Breast epithelium (tissue), 4 donors: ENCODE measurements at places on chromosomes 2 and 18.
A peak's percentile ranks its signal among the peaks of the same experiment; 100 is the strongest.

DNA sequence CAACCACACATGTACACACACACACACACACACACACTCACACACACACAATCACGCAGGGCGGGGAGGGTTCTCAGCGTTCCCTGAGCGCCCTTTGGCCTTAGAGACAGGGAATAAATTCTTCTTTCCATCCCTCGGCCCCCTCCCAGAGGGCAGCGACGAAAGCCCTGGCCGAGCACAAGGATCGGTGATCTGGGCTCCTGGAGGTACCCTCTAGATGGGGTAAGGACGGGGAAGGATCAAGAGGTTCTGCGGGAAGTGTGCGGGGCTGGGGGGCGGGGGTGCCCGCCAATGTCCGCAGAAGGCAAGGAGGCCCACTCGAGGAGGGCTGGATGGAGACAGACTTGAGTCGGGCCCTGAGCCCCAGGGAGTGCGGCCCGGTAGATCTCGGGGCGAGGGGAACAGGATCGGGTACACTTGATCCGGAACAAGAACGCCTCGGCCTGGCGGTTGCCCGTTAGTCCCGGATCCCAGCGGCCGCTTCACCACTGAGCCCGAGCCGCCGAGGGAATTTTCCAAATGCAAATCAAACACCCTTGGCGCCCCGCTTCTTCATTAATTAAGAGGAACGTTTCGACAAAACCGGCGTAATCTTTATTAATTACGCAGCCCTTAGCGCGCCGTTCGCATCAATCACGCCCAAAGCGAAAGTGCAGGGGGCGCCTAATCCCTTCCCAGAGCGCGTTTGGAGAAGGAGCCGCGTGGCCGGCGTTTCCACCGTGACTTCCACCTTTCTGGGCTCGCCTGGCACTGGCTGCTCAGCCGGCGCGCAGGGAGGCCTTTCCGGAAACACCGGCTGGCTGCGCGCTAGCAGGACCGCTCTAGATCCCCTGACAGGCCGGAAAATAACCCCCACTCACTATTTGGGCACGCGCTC, 7.0 kb upstream of the PAX3 start:
- DNase-seq: no peak

GRCh38 chr2:36797324-36798070, 101.0 kb downstream of the VIT start:
- no peak for DNase-seq

DNA sequence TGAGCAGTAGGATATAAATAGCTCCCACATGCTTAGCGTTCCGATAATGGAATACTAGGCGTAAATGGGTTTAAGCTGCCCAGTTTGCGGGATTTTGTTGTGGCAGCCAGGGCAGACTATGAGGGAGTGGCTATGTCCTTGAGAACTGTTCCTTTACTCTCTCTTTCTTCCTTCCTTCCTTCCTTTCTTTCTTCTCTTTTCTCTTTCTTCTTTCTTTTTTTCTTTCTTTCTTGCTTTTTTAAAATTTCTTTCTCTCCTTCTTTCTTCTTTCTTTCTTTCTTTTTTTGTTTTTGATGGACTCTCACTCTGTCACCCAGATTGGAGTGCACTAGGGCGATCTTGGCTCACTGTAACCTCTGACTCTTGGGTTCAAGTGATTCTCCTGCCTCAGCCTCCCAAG, 9.1 kb upstream of the PRELID3A start:
- no peak for DNase-seq

DNA sequence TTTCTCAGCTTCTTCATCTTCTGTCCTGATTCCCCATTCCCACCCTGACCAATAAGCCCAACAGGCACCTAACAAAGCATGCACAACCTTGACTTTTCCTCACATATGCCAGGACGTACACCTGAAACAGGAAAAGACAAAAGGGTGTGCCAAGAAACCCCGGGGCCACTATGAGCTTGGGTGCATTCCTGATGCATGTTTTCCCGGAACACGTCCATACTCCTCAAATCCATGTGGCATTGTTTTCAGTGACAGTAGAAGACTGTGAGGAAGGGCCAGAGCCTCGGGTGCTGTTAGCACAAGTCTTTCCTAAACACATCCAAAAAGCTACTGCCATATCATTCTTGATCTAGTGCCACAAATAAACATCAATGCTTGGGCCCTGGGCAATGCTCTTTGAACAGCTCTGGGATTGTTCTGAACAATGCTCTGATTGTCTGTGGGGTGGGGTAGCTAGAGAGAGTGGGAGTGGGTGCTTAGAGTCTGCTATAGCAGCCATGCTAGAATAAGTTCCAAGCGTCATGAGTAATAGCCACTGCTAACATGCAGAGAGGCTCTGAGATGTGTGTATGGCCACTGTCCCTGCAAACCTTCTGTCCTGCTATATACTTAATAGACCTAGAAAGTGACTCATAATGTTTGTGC, 181.7 kb upstream of the CRIM1 start:
- peak; percentile 84 for DNase-seq

DNA sequence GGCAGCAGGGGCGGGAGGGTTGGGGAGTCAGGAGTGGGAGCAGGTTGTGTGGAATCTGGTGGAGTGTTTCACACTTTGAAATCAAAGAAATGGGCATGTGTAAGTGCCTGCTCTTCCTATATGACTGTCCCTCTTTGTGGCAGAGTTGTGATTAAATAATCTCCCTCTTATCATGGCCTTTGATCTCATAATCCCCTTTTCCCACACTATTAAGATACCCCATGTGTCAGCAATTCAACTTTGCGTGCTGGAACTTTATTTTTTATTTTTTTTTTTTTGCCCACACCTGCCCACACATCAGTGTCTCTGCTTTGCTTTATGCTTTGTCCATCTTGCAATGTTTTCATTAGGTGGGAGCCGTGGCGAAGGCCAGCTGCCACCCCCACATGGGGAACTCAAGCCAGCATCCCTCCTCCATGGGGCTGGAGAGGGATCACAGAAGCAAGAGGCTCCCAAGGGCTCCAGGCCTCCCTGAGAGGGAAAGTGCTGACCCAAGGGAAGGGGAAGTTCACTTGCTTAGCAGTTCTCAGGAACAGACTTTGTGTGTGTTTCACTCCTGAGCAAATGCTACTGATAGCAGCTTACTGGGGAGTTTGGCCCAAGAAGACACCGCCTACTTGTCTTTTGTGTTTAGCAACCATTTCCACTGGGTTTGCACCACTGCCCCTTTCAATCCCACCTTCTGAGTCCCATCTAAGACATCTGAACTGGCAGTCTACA, 243.4 kb downstream of the BCL11A start:
- DNase-seq: no peak

DNA sequence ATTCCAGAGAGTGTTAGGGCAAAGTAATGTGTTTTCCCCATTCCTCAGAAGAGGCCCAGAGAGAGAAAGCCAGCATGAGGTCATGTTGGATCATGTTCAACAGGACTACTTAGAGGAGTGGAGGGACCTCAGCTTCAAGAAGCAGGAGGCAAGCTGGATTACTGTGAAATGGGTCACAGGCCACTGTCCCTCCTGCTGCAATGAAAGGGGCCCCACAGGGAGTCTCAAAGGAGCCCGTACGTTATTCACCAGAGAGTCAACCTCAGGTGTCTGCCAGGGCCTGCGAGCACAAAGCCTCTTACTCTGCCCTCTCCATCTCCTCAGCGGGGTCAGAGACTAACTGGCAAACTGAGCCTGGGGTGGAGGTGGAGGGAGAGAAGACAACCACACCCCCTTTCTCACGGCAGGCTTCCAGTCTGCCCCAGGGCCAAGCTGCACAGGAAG, 27.2 kb upstream of the ACYP2 start:
- no peak for DNase-seq

DNA sequence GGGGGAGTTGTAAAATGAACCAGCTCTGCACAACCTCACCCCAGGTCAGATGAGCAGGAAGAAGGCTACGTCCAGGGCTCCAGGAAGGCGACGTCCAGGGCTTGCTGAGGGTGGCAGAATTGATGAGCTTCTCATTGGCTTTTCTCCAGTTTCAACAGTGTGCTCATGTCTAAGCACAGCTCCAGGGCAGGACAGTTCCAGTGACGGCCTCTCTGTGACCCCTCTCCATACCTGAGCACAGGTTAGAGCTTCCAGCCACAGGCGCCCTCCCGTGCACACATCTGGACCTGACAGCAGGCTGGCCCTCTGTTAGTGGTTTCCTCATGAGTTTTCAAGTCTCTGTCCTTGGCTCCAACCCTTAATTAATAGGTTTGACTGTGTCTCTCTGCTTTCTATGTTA, 327.6 kb downstream of the ZNF516 start:
- DNase-seq: peak; percentile 73

GRCh38 chr2:166560022-166560421, 66.0 kb upstream of the SCN7A start:
- no peak for DNase-seq

DNA sequence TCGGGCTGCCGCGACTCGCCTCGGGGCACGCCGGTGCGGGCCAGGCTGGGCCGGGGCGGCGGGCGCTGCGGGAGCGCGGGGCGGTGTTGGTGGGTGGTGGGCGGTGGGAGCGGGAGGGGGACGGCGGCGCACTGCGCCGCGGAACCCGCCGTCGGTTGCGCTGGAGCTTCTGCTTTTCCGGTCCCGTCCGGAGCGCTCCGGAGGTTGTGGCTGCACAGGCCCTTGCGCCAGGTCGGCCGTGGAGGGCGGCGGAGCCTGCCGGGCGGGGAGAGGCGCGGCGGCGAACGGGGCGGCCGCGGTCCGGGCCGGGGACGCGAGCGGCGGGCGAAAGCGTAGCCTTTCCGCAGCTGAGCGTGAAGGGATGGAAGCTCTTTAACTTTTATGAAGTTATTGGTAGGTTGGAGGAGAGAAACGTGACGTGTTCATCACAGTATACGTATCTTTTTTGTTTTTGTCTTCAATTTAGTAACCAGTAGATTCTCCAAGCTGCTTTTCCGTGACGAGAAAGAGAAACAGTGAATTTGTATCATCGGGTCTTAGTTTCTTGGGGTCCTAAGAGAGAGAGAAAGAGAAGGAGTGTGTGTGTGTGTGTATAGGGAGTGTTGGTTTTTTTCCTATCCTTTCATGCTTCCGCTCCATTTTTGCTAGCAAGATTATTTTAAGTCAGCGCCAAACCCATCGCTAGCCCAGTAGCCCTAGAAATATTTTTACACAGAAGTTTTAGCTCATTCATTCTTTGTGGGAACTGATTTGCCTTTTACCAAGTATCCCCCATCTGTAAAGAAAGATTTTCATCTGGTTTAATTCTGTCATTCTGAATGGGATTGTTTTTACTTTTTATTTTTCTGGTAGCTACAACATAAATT, 535 bp downstream of the ATG4B start:
- no peak for DNase-seq

DNA sequence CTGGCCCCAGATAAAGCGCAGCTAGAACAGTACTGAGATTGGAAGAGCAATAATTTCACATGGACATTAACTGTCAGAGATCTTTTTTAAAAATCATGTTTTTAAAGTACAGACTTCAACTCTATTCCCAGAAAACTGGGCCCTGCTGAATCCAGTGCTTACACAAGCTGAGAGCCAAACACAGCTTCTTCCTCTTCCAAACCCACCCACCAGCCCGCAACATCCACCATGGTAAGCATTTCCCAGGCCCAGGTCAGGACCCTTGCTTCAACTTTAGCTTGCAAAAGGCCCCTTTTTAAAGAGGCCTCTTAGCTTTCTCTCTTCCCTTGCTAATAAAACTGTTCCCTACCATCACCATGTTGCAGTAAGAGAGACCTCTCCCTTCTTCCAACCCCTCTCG, 2.1 kb downstream of the AAK1 start:
- DNase-seq: no peak

- DNase-seq: no peak
Observed at GRCh38 chr2:237739101-237739500, 59.5 kb upstream of the RBM44 start.

GRCh38 chr2:130824492-130825061, 12.1 kb upstream of the ARHGEF4 start:
- no peak for DNase-seq

DNA sequence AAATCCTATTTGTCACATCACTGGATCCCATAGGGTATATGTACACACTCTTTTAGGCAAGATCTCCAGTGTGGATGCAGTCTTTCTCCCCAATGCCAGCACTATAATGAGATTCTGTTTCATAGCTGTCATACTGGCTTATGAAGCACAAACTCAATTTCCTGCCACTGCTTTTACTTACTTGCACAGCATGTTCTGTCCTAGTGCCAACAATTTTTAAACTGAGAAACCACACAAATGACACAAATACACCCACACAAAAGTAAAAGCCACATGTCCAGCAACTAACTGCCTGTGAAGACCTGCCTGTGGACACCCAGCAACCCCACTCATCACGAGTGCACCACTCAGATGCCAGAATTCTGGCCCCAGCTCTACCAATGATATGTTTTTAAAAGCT, 29.6 kb upstream of the RNU4ATAC start:
- peak; percentile 57 for DNase-seq

DNA sequence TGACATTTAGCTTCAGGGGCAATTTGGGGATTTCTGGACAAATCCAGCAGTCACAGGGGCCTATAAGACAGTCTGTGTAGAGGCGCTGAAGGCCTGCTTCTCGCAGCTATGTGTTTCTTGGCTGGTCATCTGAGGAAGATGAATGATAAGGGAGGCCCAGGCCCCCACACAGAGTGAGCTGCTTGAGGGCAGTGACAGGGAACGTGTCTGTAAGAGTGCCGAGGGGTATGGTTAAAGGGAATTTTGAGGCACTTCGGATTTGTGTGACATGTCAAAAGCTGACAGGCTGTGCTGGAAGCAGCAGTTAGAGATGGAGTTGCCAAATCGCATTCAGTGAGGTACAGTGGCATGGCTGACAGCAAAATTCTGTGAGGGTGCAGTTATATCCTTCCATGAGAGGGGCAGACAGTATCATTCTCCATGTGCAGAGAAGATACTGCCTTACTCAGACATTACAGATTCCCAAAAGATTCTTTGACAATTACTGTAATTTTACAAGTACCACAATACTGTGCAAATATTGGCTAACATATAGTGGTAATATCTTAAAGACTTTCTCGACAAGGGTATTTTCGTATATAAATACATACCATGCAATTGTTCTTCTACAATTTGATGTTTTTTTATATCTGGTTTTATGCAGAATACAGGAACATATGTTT, 74.0 kb downstream of the CERS6 start:
- DNase-seq: no peak

- no peak for DNase-seq
Observed at GRCh38 chr2:186460465-186460864, 25.6 kb upstream of the ZC3H15 start.

DNA sequence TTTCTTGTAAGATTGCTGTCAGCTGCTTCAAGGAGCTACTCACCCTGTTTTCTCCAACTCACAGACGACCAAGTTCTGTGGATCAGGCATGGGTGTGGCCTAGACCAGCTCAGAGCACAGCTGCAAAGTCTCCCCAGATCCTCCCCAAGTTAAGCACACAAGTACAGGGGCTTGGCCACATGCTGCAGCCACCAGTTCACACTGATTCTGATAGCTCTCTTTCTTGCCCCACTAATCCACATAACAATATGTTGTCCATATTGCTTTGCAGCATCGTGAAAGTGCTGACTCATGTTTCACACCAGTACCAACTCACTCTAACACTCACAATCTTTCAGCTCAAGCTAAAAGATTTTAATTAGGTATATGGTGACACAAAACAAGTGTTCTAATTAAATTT, 437.0 kb downstream of the PARD3B start:
- no peak for DNase-seq

DNA sequence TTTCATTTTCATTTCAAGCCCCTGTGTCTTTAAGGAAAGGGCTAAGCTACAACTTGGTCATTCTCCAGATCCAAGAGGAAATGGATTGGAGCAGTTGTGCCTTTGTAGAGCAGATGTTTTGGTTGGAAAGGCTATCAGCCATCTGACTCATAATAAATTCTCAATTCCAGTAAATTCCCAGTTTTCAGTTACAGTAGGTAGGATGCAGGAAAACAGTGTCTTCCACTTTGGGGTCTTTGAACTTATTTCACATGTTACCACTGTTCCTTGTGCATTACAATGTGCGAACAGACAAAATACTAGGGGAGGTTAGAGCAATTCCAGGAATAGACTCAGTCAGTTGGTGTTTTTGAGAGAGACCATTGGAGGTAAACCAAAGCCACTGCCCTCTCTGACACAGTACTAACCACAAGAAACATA, 211.9 kb downstream of the BABAM2 start:
- no peak for DNase-seq
